ENCODE measurements at places on chromosomes 11 and 22. TPM values are rescaled to one million over a fixed set of nuclear protein-coding genes. Genes with fewer than 3 reads are reported as not detected.

Gene HPX
- not detected for total RNA-seq

Gene CCND1
- total RNA-seq = 122 TPM

Gene KRTAP5-8
- total RNA-seq = not detected

Gene SMDT1
- total RNA-seq = 3.0 TPM

Gene SUSD2
- 0.16 TPM for total RNA-seq

Gene ANO9
- 9.5 TPM for total RNA-seq

Gene SLC25A1
- 182 TPM for total RNA-seq

Gene PNPLA3
- 4.2 TPM for total RNA-seq

Gene TP53I11
- total RNA-seq = 48.4 TPM

Gene MMP1
- total RNA-seq = 30.6 TPM

Gene GDPD4
- total RNA-seq = not detected

Gene CRYAB
- 6.6 TPM for total RNA-seq

Gene CARNS1
- not detected for total RNA-seq

Gene HMBS
- total RNA-seq = 22.5 TPM

Gene SNX32
- total RNA-seq = not detected

Gene NAA40
- total RNA-seq = 6.9 TPM

Gene CXCR5
- total RNA-seq = not detected

Gene SCGB1D1
- not detected for total RNA-seq

Gene ACTN3
- not detected for total RNA-seq

Data from hair follicular keratinocyte (primary cell).